Myocyte (in vitro differentiated cells): ENCODE measurements at places on chromosomes 6 and 20. TPM values are rescaled to one million over a fixed set of nuclear protein-coding genes. Genes with fewer than 3 reads are reported as not detected.

GRCh38 chr6:89197141-89197540 lies 20.0 kb downstream of the GABRR1 start:
- peak; percentile 64 for DNase-seq

GRCh38 chr6:117550618-117551242 lies 51.6 kb downstream of the GOPC start:
- DNase-seq, result no peak

Gene PRDM13
- not detected in 2 replicates for total RNA-seq

DNA sequence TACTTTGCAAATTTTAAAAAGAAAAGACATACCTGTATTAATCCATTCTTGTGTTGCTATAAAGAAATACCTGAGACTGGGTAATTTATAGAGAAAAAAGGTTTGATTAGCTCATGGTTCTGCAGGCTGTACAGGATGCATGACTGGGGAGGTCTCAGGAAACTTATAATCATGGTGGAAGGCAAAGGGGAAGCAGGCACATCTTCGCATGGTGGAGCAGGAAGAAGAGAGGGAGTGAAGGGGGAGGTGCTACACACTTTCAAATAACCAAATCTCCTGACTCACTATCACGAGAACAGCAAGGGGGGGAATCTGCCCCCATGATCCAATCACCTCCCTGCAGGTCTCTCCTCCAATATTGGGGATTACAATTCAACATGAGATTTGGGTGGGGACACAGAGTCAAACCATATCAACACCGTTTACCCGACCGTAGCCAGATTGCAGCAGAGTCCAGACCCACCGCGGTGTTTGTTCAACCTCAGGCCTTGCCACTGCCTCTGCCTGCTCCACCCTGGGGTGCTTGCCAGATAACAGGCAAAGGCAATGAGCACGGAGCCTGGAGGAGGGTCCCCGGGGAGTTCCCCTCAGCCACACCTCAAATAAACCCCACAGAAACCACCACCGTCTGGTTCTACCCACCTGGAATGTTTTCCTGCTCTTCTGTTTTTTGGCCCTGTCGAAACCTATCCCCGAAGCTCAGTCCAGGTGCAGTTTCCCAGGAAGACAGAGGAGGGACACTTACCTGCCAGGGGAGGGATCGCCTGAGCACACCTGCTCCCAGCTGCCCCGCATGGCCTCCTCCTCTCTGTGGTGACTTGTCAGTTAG lies 142.2 kb upstream of the AFDN start:
- no peak for DNase-seq

Gene MYMX
- 109 and 219 TPM in 2 replicates for total RNA-seq
